Fibroblast of gingiva (primary cell): ENCODE measurements at places on chromosomes 12 and 14.

- DNase-seq = no peak
Measured at GRCh38 chr14:77812028-77812427, 12.1 kb downstream of the ADCK1 start.

GRCh38 chr12:66268562-66268961, 33.7 kb upstream of the HELB start:
- no peak for DNase-seq

DNA sequence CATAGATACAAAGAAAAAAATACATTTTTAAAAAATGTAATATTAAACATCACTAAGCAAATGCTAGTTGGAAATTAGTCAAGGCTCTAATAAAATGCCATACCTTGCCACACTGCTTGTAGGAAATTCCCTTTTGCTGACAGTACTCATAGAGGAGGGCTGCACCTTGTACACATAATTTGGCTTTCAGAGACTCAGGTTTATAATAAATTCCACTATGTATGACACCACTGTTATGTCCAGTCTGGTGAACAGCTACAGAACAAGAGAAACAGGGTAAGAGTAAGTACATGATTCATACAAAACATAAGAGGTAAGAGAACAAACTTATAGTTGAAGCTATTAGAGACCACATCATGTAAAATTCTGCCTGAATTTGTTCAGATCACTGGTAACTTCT, 10.1 kb downstream of the L2HGDH start:
- no peak for DNase-seq

- no peak for DNase-seq
Measured at GRCh38 chr14:73142216-73142615, 5.9 kb downstream of the PSEN1 start.

DNA sequence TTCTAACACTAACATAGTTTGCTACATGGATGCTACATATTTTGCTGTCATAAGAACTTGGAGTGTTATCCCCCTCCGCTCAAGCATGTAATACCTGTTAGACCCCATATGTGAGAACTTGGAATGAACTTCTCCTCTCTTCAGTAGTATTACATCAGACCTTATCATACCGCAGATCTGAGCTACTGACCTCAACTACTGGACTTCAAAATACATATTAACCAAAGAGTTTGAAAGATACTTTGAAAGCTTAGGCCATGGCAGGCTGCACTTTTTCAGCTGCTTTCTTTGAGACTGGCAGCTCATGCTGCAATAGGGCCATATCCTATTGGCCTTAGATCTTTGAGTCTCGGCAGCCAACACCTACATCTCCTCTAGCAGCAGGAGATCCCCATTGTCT, 74.8 kb downstream of the EEA1 start:
- DNase-seq = no peak

DNA sequence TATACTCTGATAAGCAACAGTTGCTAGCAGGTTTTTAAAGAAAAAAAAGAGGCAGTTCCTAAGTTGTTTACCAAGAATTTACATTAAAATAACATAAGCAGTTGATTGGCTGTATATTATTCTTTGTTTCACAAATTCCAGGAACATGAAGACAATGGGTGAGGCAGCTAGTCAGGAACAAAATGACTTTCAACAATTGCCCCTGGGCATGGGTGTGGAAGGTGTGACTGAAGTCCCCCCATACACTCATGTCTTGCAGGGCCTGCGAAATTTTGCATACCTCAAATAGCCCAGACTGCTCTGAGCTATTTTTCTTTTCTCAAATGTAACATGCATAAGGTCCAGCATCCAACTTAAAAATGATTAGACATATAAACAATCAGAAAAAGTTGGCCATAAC, 267.2 kb upstream of the DIO3 start:
- no peak for DNase-seq
